ENCODE measurements at places on chromosomes 7 and 10. TPM values are rescaled to one million over a fixed set of nuclear protein-coding genes. Genes with fewer than 3 reads are reported as not detected.

Gene PLA2G12B
- 0.09 TPM for total RNA-seq

Gene MYO3A
- total RNA-seq: not detected

GRCh38 chr7:107874605-107875446 lies 16.2 kb upstream of the DLD start:
- DNase-seq: peak; percentile 81

DNA sequence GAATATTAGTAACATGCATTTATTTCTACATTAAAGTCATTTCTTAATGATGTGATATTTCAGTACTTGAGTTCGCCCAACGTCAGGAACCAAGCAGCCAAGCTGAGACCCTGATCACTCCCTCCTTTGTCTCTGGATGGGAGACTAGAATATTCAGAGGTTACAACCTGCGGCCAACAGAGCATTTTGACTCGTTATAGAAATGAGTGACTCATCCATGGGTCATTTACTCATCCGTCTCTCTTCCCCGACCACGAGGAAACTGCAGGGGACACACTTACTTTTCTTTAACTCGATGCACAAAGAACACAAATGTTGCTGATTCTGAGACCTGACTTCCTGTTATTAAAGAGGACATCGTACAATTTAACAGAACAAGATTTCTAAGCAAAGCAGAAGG lies 343.3 kb downstream of the FRMD4A start:
- DNase-seq: peak; percentile 69

DNA sequence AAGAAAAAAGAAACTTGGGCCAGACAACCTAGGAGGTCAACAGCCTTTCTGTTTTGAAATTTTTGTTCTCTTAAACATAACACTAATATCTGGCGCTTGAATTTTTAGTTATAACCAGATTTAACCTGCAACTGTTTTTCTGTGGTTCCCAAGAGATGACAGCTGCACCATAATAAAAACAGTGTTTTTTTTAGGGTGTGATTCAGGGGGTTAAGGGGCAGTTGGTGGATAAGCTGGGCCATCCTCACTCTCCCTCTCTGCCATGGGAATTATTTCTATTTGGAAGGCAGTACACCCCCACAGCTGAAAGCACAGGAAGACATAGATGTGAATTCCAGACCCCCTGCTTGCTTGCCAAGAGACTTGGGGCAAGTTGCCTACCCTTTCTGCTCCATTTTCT lies 20.1 kb upstream of the TM9SF3 start:
- no peak for DNase-seq

DNA sequence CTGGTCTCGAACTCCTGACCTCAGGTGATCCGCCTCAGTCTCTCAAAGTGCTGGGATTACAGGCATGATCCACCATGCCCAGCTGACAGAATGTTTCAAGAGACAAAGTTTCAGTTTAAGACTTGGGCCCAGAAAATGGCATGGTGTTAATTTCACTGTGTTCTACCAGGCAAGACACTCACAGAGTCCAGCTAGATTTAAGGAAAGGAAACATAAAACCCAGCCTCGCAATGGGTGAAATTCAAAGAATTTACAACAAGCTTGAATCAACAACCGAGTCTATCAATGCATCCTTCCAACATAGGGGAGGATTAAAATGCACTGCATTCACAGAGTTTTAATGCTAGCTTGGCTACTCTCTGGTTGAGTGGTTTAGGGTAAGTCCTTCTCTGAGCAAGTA lies 764.0 kb downstream of the XPNPEP1 start:
- no peak for DNase-seq
